ENCODE measurements at places on chromosomes 2 and 18.

- DNase-seq = no peak
Measured at GRCh38 chr2:81942136-81942680, 1637.7 kb upstream of the LRRTM1 start.

GRCh38 chr2:72144632-72145288, 2.9 kb downstream of the CYP26B1 start:
- DNase-seq = no peak

GRCh38 chr2:112195950-112196349, 57.8 kb downstream of the FBLN7 start:
- no peak for DNase-seq

GRCh38 chr18:62963507-62963906, 248.2 kb downstream of the PHLPP1 start:
- DNase-seq = no peak

DNA sequence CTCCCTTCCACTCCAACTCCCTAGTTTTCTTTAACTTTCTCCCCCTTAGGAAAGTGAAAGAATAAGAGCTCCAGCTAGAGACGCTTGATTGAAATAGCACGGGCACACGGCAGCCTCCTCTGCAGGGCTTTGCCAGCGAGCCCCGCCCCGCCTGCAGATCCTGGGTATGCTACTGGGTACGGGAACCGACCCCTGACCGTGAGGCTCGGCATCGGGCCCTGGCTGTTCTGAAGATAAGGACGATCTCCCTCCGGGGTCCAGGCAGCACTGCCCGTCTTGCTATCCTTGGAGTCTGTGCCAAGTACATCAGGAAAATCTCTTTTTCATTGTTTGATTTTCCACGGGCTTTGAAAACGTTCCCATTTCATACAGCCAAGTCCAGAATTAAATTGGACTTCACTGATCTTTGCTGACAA, 284.5 kb downstream of the MTX2 start:
- peak; percentile 10 for DNase-seq

DNA sequence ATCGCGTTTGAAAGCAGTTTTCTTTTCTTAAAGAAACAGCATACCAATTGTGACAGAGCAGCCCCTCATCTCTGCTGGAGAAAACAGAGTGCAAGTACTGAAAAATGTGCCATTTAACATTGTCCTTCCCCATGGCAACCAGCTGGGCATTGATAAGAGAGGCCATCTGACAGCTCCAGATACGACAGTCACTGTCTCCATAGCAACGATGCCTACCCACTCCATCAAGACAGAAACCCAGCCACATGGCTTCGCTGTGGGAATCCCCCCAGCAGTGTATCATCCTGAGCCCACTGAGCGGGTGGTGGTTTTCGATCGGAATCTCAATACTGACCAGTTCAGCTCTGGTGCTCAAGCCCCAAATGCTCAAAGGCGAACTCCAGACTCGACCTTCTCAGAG, 9.5 kb downstream of the GRHL1 start:
- no peak for DNase-seq

GRCh38 chr2:170823898-170824215, 7.2 kb downstream of the GAD1 start:
- no peak for DNase-seq

DNA sequence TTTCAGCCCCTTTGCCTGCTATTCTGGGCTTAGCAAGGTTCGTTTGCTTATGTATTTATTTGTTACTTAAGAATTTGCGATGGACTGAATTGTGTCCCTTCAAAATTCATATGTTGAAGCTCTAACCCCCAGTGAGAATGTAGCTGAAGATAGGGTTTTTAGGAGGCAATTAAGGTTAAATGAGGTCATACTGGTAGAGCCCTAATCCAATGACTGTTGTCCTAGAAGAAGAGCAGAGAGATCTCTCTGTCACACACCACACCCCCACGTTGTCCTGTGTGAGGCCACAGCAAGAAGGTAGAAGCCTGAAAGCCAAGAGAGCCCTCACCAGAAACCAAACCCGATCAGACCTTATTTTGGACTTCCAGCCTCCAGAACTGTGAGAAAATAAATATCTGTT, 66.7 kb downstream of the KIAA1328 start:
- DNase-seq = no peak

DNA sequence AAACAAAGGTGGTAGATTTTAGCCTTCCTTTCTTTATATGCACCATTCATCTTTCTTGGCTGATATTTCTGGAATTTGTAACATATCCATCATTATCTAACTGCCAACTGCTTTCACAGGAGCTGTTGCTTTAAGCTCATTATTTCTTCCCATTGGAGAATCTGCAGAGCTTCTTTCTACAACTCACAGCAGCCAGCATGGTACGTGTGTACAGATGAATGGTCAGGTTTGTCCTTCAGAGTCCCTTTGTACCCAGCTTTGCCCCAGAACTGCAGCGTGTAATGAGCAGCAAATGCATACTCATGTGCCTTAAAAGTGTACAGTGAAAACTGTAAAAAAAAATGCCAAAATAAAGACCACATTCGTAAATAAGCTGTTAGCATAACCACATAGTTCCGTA, 260.9 kb downstream of the FIGN start:
- DNase-seq = no peak

GRCh38 chr2:129070663-129071062, 752.0 kb upstream of the HS6ST1 start:
- DNase-seq = no peak

DNA sequence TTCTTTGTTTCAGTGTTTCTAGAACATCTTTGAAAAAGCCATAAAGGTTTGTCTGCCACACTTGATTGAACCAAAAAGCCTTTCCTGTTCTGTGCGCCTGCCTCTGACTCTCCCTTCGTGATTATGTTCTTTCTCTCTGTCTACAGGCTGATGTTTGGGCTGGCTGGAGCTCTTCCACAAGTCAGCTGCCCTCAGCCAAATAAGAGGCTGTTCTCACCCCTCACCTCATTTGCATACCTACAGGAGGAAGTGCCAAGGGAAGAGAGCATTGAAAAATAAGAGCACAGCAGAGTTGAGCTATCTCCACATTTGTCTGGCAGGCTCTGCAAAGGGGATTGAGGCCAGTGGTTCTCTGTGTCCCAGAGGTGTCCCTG, 15.8 kb downstream of the INPP5D start:
- DNase-seq = no peak

- no peak for DNase-seq
Measured at GRCh38 chr2:235808366-235808765, 314.5 kb downstream of the AGAP1 start.

DNA sequence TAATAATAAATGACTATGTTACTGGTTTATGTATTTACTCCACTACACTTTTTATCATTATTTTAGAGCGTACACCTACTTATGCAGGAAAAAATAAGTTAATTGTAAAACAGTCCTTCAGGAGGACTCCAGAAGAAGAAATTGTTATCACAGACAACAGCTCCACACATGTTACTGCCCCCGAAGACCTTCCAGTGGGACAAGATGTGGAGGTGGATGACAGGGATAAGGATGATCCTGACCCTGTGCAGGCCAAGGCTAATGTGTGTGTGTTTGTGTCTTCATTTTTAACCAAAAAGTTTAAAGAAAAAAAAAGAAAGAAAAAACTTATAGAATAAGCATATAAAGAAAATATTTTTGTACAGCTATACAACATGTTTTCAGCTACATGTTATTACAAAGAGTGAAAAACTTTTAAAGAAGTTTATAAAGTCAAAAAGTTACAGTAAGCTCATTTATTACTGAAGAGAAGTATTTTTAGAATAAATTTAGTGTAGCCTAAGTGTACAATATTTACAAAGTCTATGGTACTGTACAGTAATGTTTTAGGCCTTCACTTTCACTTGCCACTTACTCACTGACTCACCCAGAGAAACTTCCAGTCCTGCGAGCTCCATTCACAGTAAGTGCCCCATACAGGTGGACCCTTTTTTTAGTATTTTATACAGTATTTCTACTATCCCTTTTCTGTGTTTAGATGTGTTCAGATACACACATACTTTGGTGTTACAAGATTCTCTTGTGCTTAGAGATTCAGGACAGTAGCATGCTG, 7.5 kb downstream of the TGFBRAP1 start:
- DNase-seq = no peak

GRCh38 chr2:45554073-45554741, 56.9 kb downstream of the SRBD1 start:
- DNase-seq = no peak

GRCh38 chr18:59127047-59127446, 12.6 kb upstream of the SEC11C start:
- no peak for DNase-seq

- no peak for DNase-seq
Measured at GRCh38 chr2:161710131-161710915, 86.1 kb downstream of the SLC4A10 start.

- no peak for DNase-seq
Measured at GRCh38 chr18:22066083-22066485, 103.3 kb upstream of the GATA6 start.

All from stimulated activated CD8-positive, alpha-beta memory T cell treated with anti-CD3 and anti-CD28 coated beads, Interleukin-15, amount 100 ng/mL, for 4 hours (primary cell).